Immature natural killer cell (primary cell): ENCODE measurements at places on chromosomes 12 and 14. TPM values are rescaled to one million over a fixed set of nuclear protein-coding genes. Genes with fewer than 3 reads are reported as not detected.

The KCNK10 gene
- not detected for polyA plus RNA-seq

DNA sequence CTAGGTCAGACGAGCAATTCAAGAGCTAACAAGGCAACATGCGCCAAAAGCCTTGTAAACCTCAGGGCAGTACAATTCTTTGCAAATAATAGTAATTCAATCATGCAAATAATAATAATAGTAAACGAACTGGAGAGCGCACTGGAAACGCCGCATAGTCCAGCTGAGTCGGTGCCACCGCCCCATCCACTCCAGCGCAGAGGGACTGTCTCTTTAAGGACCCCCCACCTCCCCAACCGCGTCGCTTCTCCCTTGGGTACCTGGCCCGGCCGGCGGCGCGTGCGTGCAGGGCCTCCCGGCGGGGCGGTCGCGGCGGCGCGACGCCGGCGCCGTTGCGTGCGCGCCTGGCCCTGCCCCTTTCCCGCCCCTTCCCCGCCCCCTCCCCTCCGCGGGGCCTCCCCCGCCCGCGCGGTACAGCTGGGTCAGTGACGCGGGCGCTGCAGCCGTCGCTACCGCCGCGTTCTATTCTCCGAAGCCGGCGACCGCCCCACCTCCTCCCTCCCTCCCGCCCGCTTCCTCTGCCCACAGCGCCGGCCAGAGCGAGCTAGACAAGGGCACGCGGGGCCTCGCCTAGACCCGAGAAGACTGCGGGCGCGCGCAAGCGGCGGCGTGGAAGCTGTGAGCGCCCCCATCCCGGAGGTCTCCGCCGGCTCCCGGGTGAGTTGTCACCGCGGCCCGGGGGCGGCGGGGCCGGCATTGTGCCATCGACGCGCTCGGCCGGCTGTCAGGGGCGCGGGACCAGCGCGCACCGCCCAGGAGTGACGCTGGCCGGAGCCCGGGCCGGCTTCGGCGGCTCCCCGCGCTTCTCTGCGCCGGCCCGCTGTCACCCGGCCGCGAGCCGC lies at the start of gene SUSD6:
TSS of gene SUSD6 (plus strand) at position 425 of the 842 bp plus-strand sequence. CDS start 46,997 bp downstream, outside the sequence.
- DNase-seq: peak; percentile 84
- no peaks in the 10 kb centered on the region for H3K27me3 ChIP-seq
- peak within 1 kb of the TSS; percentile 96 for H3K27ac ChIP-seq
- peak within 1 kb of the TSS; percentile 92 for H3K4me3 ChIP-seq
- no peaks in the 10 kb centered on the region for H3K36me3 ChIP-seq
- peaks cover 56% of the 10 kb centered on the region for H3K4me1 ChIP-seq

The C12orf56 gene
- polyA plus RNA-seq: not detected

- H3K4me1 ChIP-seq: no peaks in the 10 kb centered on the region
- peaks cover 6% of the 10 kb centered on the region for H3K27me3 ChIP-seq
- no peak overlapping the region for H3K27ac ChIP-seq
- no peak for DNase-seq
- no peak overlapping the region for H3K4me3 ChIP-seq
Observed at GRCh38 chr12:45148619-45149018, 67.3 kb upstream of the ANO6 start.

The LMO3 gene
- polyA plus RNA-seq: not detected

The GDF11 gene
- polyA plus RNA-seq: 1.7 TPM

DNA sequence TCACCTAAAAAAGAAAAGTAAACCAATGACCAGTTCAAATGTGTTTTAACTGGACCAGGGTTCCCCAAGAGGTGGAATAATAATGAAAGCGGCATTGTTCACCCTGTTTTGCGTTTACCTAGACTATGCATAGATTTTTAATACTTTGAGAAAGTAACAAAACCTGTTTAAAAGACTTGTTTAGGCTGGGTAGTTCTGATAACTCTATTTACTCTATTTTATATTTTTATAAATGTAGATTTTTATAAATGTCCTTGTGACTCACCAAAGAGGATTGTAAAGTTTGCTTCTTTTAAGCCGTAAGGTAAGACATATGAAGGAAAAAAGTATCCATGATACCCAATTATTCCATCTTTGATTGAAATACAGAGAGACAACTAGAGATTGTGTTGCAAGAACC lies 288.0 kb upstream of the NPAS3 start:
- DNase-seq: no peak
- H3K36me3 ChIP-seq: no peaks in the 10 kb centered on the region
- no peak overlapping the region for H3K4me3 ChIP-seq
- H3K4me1 ChIP-seq: no peaks in the 10 kb centered on the region
